Mucosa of descending colon (tissue), 3 donors: ENCODE measurements at places on chromosomes 1 and 21.

DNA sequence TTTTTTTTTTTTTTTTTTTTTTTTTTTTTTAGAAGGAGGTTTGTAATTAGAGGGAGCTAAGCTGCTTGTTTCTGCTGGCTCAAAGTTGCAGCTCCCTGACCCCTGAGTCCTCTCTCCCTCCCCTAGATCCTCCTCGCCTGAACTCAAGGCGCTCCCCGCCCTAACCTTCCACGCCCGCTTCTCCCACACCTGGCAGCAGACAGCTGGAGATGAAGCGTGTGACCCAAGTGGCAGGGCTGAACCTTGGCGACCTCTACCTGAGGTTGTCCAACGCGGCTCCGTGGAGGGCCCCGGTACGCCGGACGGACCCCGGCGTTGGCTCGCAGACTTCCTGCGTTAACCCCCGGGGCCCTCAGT lies 795 bp downstream of the NGF start:
- no peak for DNase-seq

DNA sequence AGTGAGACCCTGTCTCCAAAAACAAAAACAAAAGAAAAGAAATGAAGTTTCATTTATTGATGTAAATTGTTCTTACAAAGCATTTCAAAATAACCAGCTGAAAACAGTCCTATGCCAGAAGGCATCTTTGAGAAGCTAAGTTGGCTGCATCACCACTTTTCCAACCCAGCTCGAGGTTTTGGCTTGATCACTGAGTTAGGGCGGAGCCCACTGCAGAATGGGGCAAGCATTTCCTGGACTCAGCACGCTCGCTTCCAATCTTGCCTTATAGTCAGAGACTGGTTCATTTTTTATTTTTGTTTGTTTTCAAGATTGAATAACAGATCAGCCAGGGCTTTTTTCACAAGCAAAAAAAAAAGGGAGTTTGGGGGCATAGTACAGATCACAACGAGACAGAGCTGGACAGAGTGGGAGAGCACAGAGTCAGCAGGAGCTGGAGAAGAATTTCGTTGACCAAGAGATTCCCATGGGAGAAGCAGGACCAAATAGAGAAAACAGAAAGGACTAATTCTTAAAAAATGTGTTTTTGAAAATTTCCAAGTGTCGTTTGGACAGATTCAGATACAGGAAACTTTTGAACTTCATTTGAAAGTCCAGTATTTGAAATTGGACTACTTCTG lies 23.5 kb upstream of the COL6A1 start:
- no peak for DNase-seq

- DNase-seq = peak; percentile 50
These were observed 8.8 kb downstream of the PRXL2B start for GRCh38 chr1:2595261-2595811.

- no peak for DNase-seq
These were observed 8.3 kb downstream of the CHTOP start for GRCh38 chr1:153642161-153642560.

- DNase-seq = no peak
These were observed 23.8 kb downstream of the FAM89A start for GRCh38 chr1:231016234-231016633.

GRCh38 chr1:162235241-162235800 lies 141.3 kb downstream of the SPATA46 start:
- no peak for DNase-seq

DNA sequence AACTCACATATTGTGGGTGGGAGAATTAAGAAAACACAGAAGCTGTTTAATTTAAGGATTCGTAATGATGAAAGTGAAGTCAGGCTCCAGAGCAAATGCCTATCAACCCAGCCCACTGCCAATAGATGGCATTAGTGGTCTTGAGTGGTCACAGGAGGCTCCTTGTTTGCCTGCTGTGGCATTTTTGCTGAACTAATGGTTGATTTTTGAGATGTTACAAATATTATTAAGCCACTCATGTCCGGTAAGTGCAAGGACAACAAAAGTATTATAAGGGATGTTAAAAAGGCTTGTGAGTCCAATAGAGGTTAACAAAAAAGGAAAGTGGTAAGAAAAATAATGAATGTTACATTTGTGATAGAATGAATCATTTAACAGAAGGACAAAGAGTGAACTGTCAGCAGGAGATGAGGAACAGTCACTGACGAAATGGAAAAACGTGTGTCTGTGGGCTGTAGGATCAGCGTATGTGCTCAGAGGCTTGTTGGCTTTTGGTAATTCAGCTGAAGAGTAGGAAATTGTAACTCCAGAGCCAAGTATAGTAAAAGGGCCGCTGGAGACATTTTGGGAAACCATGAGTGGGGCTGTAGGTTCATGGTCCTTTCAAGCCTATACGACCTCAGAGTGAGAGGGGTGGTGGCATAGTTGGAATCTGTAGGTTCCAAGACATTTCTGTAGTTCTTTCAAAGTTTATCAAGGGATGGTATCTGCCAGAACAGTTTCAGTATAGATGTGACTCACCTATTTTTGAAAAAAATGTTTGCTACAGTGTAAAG lies 11.2 kb downstream of the SFT2D2 start:
- no peak for DNase-seq

DNA sequence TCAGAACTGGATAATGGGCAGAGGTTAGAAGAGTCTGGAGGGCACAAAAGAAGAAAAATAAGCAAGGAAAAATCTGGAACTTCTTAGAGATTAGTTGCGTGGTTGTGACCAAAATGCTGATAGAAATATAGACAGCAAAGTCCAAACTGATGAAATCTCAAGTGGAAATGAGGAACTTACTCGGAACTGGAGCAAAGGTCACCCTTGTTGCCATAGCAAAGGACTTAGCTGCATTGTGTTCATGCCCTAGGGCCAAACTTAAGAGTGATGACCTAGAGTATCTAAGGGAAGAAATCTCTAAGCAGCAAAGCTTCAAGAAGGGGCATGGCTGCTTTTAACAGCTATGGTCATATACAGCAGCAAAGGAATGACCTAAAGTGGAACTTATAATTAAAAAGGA lies 180.0 kb downstream of the TTLL7 start:
- DNase-seq = no peak

GRCh38 chr1:224175617-224176016 lies 7.4 kb upstream of the DEGS1 start:
- no peak for DNase-seq

DNA sequence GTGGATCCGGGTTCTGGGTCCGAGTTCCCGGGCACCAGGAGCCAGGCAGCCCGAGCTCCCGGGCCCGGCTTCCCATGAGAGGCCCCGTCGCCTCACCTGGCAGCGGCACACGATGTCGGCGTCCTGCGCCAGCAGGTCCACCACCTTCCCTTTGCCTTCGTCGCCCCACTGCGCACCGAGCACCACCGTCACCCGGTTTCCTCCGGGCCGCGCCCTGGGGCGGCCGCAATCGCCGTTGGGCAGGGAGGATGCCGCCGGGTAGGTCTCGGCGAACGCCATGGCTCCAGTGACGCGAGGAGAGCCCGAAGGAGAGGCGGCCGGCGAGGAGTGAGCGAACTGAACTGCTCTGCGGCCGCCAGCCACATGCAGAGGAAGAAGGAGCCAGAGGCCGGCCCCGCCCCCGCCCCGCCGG lies at the start of gene ADSS2:
Gene ADSS2, minus strand, starts transcription at position 371 of the 412 bp plus-strand sequence. Its CDS starts 92 bp downstream, at position 279.
- DNase-seq = no peak

DNA sequence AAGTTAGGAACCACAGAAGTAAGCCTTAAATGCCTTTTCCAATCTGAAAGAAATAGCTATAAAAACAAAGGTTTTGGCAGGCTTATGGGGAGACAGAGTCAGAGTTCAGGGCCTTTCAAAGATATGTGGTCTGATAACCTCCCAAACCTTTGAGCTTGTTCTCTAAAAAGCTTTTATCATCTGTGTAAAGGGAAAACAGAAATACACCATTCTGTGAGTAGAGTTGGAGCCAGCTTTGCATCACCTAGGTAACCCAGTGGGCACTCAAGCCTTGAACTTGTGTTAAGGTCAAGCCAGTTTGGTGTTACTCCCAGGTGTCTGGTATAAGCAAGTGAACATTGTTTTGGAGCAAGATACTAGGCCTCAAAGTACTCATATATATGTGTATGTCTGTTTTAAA lies 50.1 kb downstream of the LAMC1 start:
- DNase-seq = no peak

DNA sequence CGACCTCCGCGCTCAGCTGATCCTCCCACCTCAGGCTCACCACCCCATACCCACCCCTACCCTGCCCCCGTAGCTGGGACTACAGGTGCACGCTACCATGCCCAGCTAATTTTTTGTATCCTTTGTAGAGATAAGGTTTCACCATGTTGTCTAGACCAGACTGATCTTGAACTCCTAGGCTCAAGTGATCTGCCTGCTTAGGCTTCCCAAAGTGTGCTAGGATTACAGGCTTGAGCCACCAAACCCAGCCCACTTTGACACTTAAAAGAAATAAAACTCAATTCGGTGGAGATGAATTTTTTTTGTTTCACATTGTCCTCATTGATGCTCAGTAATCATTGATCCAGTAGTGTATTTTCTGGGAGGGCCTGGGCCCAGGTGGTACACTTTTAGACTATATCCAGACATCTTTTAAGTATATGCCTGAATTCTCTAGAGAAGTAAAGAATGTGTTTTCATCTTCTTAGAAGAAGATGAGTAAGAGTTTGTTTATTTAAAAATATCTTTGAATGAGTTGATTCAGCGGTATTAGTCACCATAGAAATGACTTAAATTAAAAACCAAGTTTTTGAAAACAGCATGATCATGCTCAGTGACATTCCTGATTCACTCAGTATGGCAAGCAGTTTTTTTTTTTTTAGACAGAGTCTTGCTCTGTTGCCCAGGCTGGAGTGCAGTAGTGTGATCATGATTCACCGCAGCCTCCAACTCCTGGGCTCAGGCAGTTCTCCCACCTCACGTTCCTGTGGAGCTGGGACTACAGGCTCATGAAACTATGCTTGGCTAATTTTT lies 57.8 kb downstream of the EPB41 start:
- DNase-seq = no peak

- no peak for DNase-seq
These were observed 702 bp upstream of the MAPKAPK2 start for GRCh38 chr1:206684003-206684402.

- peak; percentile 37 for DNase-seq
These were observed 24.9 kb upstream of the CR1L start for GRCh38 chr1:207619871-207620542.

DNA sequence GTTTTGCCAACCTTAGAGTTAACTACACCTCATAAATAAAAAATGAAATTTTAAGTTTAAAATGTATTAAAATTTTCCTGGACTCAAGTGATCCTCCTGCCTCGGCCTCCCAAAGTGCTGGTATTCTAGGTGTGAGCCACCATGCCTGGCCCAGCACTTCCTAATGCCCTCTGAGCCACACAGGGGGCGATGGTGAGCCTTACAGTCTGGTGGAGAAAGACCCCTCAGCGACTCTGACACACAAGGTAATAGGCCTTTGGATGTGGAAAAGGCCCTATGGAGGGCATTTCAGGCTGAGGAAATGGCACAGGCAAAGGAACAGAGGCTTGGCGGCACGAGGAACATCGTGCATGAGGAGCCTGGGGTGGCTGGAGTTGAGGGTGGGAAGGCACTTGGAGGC lies 6.7 kb downstream of the CITED4 start:
- no peak for DNase-seq

DNA sequence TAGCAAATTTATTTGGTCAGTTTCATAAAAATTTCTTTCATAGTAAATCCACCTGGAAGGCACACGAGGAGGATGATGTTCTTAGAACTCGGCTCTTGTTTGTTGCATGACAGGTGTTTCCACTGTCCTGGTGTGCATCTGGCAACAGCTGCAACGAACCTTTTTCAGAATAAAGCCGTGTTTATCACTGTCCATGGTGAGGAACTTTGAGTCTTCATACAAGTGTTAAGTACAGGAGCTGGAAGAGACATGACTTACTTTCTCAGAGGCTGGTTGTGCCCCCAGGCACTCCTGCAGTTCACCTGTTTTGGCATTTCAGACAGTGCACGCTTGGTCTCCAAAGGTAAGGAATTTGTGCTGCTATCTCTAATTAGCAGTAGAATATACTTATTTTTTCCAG lies 97.1 kb downstream of the ADAMTS1 start:
- DNase-seq = no peak

- no peak for DNase-seq
These were observed 179.0 kb downstream of the DSCAM start for GRCh38 chr21:40667967-40668366.

GRCh38 chr1:197773856-197774255 lies 1.4 kb downstream of the DENND1B start:
- DNase-seq = no peak

- no peak for DNase-seq
These were observed 24.7 kb downstream of the RGS1 start for GRCh38 chr1:192600275-192600674.

GRCh38 chr1:98453066-98453465 lies 208.5 kb upstream of the SNX7 start:
- DNase-seq = no peak

- DNase-seq = no peak
These were observed 47.2 kb upstream of the ECE1 start for GRCh38 chr1:21337454-21337927.

GRCh38 chr1:221468546-221468945 lies 273.3 kb downstream of the DUSP10 start:
- DNase-seq = no peak

DNA sequence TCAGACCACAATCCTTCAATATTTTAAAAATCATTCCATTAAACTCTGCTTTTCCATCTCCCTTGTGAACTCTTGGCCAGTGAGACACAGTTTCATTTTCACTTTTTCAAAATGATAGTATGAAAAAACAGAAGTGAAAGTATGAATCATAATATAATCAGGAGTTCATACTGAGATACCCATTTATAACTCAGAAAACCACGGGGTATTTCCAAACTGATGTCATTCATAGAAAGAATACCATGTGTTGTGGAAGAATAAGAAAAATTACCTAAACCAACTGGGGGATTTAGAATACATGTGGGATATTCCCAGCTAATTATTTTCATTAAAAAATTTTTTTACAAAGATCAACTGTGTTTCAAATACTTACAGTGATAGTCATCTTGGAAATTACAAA lies 149.9 kb downstream of the MRPL39 start:
- DNase-seq = no peak

- DNase-seq = no peak
These were observed 76.0 kb upstream of the ZNF648 start for GRCh38 chr1:182137546-182137945.

DNA sequence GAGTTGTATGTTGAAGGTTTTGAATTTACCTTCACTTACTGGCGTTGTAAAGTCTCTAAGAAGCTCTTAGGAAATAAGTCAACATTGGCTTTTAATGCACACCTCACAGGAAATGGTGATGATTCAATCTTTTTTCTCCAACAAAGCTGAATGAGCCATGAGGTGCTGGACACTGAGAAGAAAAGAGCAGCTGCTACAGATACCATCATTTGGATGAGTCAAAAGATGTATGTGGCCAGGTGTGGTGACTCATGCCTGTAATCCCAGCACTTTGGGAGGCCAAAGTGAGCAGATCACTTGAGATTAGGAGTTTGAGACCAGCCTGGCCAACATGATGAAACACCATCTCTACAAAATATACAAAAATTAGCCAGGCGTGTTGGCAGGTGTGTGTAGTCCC lies 3.3 kb upstream of the IL23R start:
- DNase-seq = no peak

GRCh38 chr1:48629867-48630266 lies 146.8 kb downstream of the BEND5 start:
- DNase-seq = no peak

GRCh38 chr1:117077267-117077666 lies 17.1 kb downstream of the TTF2 start:
- DNase-seq = no peak

- DNase-seq = no peak
These were observed 294.6 kb downstream of the RPS6KC1 start for GRCh38 chr1:213345621-213346020.
